Nephron progenitor cell (in vitro differentiated cells): ENCODE measurements at places on chromosomes 4 and X.

GRCh38 chr4:3773552-3774001 is 7.4 kb downstream of the ADRA2C start:
- no peak for DNase-seq

- DNase-seq, result no peak
Observed at GRCh38 chr4:120839974-120840751, 82.4 kb downstream of the PRDM5 start.

- no peak for DNase-seq
Observed at GRCh38 chrX:123918106-123918721, 43.3 kb upstream of the STAG2 start.

DNA sequence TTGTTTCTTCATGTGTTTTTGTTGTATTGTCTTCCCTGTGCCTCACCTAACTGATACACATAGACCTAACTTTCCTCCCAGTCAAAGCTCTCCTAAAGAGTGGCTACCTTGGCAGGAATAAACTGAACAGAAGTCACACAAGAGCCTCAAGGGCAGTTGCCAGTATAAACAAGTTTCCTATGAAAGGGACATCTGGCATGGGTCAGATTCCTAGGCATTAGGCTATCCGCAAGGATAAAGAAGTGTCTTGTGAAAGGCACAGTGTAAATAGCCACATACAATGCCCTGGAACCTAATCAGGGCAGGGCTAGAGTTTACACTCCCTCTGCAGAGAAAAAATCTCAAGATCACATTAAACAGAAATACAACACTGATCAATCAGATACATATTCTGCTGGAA is 220.8 kb downstream of the SPANXN3 start:
- DNase-seq, result no peak

DNA sequence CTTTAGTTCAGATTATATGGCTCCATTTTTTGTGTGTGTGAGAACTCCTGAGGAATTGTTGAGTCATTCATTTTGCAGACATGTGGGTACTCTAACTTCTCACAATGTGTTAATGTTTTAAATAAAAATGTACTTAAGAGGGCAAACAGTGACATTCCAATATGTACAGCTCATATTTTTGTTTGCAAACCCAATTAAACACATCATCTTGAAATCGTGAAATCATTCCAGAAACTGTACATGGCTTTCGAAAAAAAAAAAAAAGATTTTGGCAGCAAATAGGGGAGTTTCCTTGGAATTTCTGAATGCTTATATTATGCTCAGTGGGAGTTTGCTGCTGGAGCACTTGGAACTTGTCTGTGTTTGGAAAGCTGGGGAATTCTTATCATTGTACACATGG is 85.0 kb downstream of the HPGD start:
- DNase-seq, result no peak

DNA sequence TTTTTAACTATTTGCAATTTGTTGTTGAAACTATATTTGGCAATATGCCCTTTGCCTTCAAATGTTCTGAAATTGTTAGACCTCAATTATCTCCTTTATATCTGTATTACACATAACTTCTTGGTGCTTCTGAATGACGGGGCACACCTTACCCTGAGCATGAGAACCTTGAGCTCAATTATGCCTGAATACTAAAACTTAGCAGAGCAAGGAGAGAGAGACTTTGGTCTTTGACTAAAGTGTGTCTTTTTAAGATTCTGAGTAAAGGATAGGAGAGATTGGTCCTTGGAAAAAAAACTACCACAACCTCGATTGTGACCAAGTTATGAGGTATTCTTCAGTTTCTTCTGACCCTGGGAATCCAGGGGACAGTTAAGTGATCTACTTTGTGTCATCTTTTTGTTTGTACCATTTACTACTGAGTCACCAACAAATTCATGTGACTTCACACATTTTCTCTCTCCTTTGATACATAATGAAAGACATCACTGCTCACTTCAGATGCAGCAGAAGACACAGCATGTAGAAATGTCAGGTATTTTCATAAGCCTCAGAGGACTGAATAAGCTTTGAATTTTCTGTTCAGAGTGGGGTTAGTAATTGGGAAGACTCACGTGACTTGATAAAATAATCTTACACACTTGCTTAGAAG is 51.4 kb downstream of the PTTG2 start:
- DNase-seq, result no peak

DNA sequence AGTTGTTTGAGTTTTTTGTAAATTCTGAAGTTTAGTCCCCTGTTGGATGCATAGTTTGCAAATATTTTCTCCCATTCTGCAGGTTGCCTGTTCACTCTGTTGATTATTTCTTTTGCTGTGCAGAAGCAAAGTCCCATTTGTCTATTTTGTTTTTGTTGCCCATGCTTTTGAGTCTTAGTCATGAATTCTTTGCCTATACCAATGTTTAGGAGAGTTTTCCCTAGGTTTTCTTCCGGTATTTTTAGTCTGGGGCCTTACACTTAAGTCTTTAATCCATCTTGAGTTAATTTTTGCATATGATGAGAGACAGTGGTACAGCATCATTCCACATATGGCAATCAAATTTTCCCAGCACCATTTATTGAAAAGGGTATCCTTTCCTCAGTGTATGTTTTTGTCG is 405.8 kb upstream of the RPS6KA3 start:
- DNase-seq, result no peak

GRCh38 chrX:82196866-82197265 is 995.0 kb downstream of the SH3BGRL start:
- no peak for DNase-seq
